NCI-H1436 (cell line): ENCODE measurements at places on chromosomes 4 and X.

- no peak for DNase-seq
Observed at GRCh38 chr4:3349116-3349515, 56.3 kb downstream of the RGS12 start.

- DNase-seq, result no peak
Observed at GRCh38 chr4:19492606-19493005, 759.1 kb upstream of the SLIT2 start.

DNA sequence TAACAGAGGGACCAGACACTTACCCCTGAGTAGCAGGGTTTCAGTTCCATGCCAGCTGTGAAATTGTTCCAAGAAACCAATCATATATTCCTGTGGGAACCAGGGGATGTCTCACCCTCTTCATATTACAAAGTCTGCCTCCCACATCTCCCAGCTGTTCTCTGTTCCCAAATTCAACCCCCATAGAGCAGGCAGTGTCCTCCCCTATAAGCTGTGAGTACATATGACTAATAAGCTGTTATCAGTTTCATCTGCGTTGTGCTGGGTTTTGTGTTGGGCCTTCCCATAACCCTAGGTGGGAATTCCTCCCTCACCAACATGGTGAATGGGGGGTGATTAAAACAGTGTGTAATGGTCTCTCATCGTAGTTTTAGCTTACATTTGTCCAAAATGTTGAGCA lies 41.0 kb downstream of the CEP44 start:
- no peak for DNase-seq

GRCh38 chrX:136850441-136851175 lies 29.9 kb downstream of the RBMX start:
- no peak for DNase-seq

DNA sequence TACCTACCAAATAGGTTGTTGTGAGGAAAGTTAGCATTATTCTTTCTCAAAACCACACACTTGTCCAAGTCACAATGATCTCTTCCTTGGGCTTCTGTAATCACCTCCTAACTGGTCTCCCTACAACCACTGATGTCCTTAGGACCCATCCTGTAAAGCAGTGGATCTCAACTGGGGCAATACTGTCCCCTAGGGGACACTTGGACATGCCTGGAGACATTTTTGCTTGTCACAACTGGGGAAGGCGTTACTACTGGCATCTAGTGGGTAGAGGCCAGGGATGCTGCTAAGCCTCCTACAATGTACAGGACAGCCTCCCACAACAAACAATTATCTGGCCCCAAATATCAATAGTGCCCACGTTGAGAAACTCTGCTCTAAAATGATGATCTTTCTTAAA lies 118.7 kb upstream of the AP1S2 start:
- DNase-seq, result no peak

GRCh38 chrX:38352362-38352761 lies at the start of gene OTC:
TSS of gene OTC (plus strand) at chrX:38352604. CDS start at chrX:38352697, 93 bp downstream.
- no peak for DNase-seq

DNA sequence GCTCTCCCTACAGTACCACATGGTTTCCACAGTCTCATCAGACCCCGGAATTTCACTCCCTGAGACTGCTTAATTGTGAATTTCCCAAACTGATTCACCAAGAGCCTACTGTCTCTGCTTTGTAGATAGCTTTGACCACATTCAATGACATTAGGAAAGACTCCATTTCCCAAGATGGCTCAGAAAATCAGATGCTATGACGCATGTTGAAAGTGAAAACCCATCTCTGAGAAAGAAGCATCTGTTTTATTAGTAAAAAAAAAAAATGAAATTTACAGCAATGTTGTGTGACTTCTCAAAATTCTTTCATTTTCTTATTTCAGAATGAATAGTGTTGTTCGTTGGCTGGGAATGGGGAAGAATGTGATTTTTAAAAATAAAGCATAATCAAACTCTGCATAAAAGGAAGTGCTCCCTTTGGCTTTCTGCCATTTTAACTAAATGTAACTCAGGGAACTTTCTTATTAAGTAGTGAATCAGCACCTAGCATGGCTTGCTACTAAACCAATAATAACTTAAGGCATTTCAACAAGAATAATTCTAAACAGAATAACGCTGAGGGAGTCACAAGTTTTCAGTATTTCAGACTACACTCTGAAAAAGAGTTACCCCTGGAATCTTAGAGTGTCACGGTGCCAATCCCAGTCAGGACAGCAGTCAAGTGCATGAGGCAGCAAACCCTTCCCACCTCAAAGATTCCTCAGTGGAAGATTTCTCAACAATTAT lies 97.4 kb upstream of the MYOZ2 start:
- DNase-seq, result no peak

DNA sequence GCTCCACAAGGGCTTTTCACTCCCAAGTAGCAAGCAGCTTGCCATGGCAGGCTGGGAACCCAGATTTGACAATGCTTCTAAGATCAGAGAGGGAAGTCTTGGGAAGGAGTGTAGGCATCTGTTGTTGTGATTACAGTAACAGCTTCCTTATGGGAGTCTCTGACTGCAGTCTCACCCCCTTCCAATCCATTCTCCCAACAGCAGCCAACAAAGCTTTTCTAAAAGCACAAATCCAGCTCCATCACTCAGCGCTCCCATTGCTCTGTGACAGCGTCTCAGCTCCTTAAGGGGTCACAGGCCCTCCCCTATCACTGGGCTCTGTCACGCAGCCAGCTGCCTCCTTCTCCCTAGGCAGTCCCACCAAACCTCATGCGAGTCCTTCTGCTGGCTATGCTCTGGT lies 7.1 kb downstream of the IGFBP7 start:
- DNase-seq, result no peak

- DNase-seq, result no peak
Observed at GRCh38 chr4:4268776-4269175, 20.8 kb upstream of the TMEM128 start.

DNA sequence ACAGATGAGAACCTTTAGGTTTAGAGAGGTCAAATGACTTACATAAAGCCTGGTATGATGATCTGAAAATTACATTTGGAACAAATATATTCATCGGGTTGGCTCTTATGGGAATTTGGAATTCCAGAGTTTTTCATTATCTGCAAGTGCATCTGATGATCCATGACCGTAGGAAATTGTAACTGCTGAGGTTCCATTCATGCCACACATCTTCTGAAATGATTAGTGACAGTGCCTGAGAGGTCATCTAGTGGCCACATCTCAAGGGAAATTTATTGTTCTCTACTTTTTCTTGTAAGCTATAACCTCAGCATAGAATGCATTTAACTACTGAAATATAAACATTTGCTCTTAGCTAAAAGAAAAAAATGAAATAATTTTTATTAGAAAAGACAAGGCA lies 105.8 kb upstream of the NWD2 start:
- DNase-seq, result no peak

DNA sequence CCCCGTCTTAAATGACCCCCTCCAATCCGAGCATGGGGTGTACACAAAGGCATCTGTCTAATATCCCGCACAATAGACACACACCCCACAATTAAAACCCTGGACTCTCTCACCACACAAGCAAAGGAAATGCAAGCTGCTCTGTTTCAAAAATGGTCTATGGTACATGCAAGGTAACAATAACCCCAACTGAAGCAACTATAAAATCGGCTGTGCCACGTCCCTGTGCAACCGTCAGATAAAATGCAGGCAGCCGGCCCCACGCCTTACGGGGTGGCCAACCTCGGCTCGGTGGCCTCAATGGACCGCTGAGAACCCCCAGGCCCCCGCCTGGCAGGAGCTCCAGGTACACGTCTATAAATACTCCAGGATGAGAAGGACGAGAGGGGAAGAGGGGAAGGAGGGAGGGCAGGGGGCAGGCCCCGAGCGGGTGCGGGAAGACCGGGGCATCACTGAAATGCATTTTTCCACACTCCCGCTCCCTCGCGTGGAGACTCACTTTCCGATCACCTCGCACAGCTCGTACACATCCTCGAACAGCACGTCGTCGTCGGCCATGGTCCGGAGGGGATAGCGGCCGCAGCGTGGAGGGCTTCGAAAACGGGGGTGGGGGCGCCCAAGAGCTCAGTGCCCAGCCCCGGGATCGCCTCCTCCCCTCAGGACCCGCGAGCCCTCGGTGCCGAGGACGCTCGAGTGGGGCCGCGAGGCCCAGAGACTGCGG lies 763 bp downstream of the CASK start:
- no peak for DNase-seq

DNA sequence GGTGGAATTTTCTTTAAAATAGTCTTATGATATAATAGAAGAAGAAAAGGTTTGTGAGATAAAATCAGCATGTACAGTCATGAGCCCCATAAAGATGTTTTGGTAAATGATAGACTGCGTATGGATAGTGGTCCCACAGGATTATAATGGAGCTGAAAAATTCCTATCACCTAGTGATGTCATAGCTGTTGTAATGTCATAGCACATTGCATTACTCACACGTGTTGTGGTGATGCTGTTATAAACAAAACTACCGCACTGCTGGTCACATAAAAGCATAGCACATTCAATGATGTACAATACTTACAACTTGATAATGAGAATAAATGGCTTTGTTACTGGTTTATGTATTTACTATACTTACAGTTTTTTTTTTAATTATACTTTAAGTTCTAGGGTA lies 715.2 kb upstream of the HTR2C start:
- no peak for DNase-seq

- DNase-seq, result no peak
Observed at GRCh38 chr4:74109116-74109869, 10.3 kb upstream of the CXCL2 start.

DNA sequence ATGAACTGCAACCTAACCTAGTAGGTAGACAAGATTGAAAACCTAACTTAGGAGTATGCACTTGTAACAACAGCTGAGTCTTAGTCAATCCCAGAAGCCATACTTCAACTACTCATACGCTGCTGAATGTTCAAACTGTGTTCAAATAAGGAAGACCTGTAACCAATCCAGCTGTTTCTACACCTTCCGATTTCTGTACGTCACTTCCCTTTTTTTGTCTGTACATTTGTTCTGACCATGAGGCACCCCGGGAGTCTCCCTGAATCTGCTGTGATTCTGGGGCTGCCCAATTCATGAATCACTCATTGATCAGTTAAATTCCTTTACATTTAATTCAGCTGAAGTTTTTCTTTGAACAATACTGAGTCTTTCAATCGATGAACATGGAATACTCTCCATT lies 89.5 kb downstream of the BMP3 start:
- no peak for DNase-seq

GRCh38 chrX:154368630-154369448 lies 5.6 kb downstream of the FLNA start:
- no peak for DNase-seq

- DNase-seq, result no peak
Observed at GRCh38 chr4:187084701-187085100, 361.0 kb upstream of the FAT1 start.

GRCh38 chr4:177246641-177247584 lies 62.8 kb upstream of the NEIL3 start:
- DNase-seq, result no peak

DNA sequence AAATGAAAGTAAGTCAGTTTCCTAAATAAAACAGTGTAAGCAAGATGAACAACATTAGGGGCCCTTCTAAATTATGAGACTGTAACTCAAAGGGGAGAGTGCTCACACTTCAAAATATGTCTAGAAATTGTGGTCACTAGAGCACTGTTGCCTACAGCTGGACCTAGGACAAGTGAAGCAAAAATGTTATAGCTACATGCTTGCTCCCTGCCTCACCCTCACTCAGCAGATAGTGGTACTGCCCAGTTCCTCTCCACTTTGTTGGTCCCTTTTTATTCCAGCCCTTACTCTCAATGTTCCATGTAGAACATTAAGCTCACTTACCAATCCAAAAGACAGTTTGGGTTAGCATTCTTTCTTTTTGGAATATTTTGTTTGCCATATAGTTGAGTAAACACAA lies 147.3 kb downstream of the GRIA3 start:
- no peak for DNase-seq
